ENCODE measurements at places on chromosomes 4 and X. TPM values are rescaled to one million over a fixed set of nuclear protein-coding genes. Genes with fewer than 3 reads are reported as not detected.

MGARP gene
- total RNA-seq, result 0.85 TPM

ARX gene
- 0.12 TPM for total RNA-seq

FTSJ1 gene
- total RNA-seq, result 74.5 TPM

SMPX gene
- total RNA-seq, result not detected

SRP72 gene
- total RNA-seq, result 61.7 TPM

FGF16 gene
- not detected for total RNA-seq

DCX gene
- not detected for total RNA-seq

HS6ST2 gene
- 0.05 TPM for total RNA-seq

ADH1A gene
- total RNA-seq, result not detected

GYPA gene
- not detected for total RNA-seq

ELF4 gene
- 34.9 TPM for total RNA-seq

SLC25A6 gene
- total RNA-seq, result 424 TPM

TEC gene
- total RNA-seq, result 1.3 TPM

CXorf51B gene
- total RNA-seq, result not detected

NLRP2B gene
- not detected for total RNA-seq

PLAC1 gene
- 0.80 TPM for total RNA-seq

CLNK gene
- total RNA-seq, result not detected

HTN3 gene
- total RNA-seq, result not detected

TMEM35A gene
- not detected for total RNA-seq

HGFAC gene
- 0.24 TPM for total RNA-seq

SLITRK4 gene
- 0.02 TPM for total RNA-seq

TNMD gene
- total RNA-seq, result not detected

DDX60 gene
- total RNA-seq, result 2.7 TPM

MAGEE2 gene
- total RNA-seq, result not detected

PITX2 gene
- 1.6 TPM for total RNA-seq

SMIM31 gene
- total RNA-seq, result 0.02 TPM

CT47B1 gene
- not detected for total RNA-seq

PCDH18 gene
- not detected for total RNA-seq

PRSS12 gene
- 0.41 TPM for total RNA-seq

LGI2 gene
- 0.43 TPM for total RNA-seq

MAGEB10 gene
- not detected for total RNA-seq

DDIT4L gene
- 0.69 TPM for total RNA-seq

SORCS2 gene
- 4.7 TPM for total RNA-seq

RBM10 gene
- total RNA-seq, result 44.8 TPM

ASB9 gene
- total RNA-seq, result 25.2 TPM

ENPP6 gene
- total RNA-seq, result not detected

TMEM150C gene
- 0.89 TPM for total RNA-seq

UGT2B17 gene
- not detected for total RNA-seq

TMEM154 gene
- 0.18 TPM for total RNA-seq

COX7B2 gene
- total RNA-seq, result not detected

ARSJ gene
- 6.3 TPM for total RNA-seq

ITIH6 gene
- not detected for total RNA-seq

L1CAM gene
- total RNA-seq, result 21.2 TPM

TMPRSS11D gene
- total RNA-seq, result not detected
